Fibroblast of villous mesenchyme (primary cell): ENCODE measurements at places on chromosomes 5 and 9. TPM values are rescaled to one million over a fixed set of nuclear protein-coding genes. Genes with fewer than 3 reads are reported as not detected.

The PHYHD1 gene
- 9.9 and 11.9 TPM in 2 replicates for total RNA-seq

The RASEF gene
- 0.43 and 0.97 TPM in 2 replicates for total RNA-seq

The SHISAL2B gene
- not detected in 2 replicates for total RNA-seq

The GRIN3A gene
- total RNA-seq = not detected in 2 replicates

The TYRP1 gene
- 0.43 and 2.9 TPM in 2 replicates for total RNA-seq

The CDC20B gene
- not detected in 2 replicates for total RNA-seq

The CCNJL gene
- total RNA-seq = 0.86 and 1.3 TPM in 2 replicates

The WDR5 gene
- 19.3 and 22.0 TPM in 2 replicates for total RNA-seq

The TRIM52 gene
- total RNA-seq = 5.2 and 7.8 TPM in 2 replicates

The FRRS1L gene
- total RNA-seq = under 0.01 TPM in 1 of 2 replicates, not detected in the other

The AK8 gene
- 0.32 TPM in 1 of 2 replicates, not detected in the other for total RNA-seq

The FOXD4L4 gene
- under 0.01 TPM in 1 of 2 replicates, not detected in the other for total RNA-seq

The COL15A1 gene
- total RNA-seq = 1.7 and 19.0 TPM in 2 replicates

The CYSRT1 gene
- total RNA-seq = under 0.01 and 0.64 TPM in 2 replicates

The BSPRY gene
- not detected in 2 replicates for total RNA-seq

The LVRN gene
- under 0.01 and 0.64 TPM in 2 replicates for total RNA-seq

The STOM gene
- total RNA-seq = 118 and 168 TPM in 2 replicates

The SEMA5A gene
- 72.5 and 74.7 TPM in 2 replicates for total RNA-seq

The NR2F1-AS1 gene
- 27.6 and 30.3 TPM in 2 replicates for total RNA-seq

The PROB1 gene
- 3.9 and 4.3 TPM in 2 replicates for total RNA-seq

The LHFPL2 gene
- total RNA-seq = 35.0 and 44.1 TPM in 2 replicates

The REEP5 gene
- 47.0 and 48.8 TPM in 2 replicates for total RNA-seq

The PCDHA13 gene
- total RNA-seq = under 0.01 TPM in 2 replicates

The RMRP gene
- total RNA-seq = 103,191 and 163,599 TPM in 2 replicates

The IFNA13 gene
- total RNA-seq = not detected in 2 replicates

The PCDHA1 gene
- under 0.01 TPM in 1 of 2 replicates, not detected in the other for total RNA-seq

The AGPAT2 gene
- 31.5 and 34.5 TPM in 2 replicates for total RNA-seq

The CATSPER3 gene
- under 0.01 TPM in 1 of 2 replicates, not detected in the other for total RNA-seq

The PCDHGA2 gene
- total RNA-seq = 2.6 and 3.0 TPM in 2 replicates

The PTGES gene
- 8.7 and 16.0 TPM in 2 replicates for total RNA-seq

The SPATA6L gene
- 0.43 and 0.64 TPM in 2 replicates for total RNA-seq

The PCDHAC1 gene
- under 0.01 TPM in 2 replicates for total RNA-seq

The ANKRD33B gene
- 1.6 and 2.6 TPM in 2 replicates for total RNA-seq

The SMIM33 gene
- not detected in 2 replicates for total RNA-seq

The FBXO4 gene
- 11.2 and 14.5 TPM in 2 replicates for total RNA-seq

The WNT8A gene
- not detected in 2 replicates for total RNA-seq

The CERT1 gene
- total RNA-seq = 22.2 and 27.2 TPM in 2 replicates

The SOX30 gene
- under 0.01 TPM in 1 of 2 replicates, not detected in the other for total RNA-seq

The SLC26A2 gene
- 16.4 and 21.6 TPM in 2 replicates for total RNA-seq

The SLC6A19 gene
- total RNA-seq = not detected in 2 replicates

The TESK1 gene
- total RNA-seq = 13.0 and 13.2 TPM in 2 replicates

The LPAR1 gene
- total RNA-seq = 54.4 and 108 TPM in 2 replicates

The SLC34A3 gene
- under 0.01 TPM in 1 of 2 replicates, not detected in the other for total RNA-seq

The NTNG2 gene
- 0.86 and 1.9 TPM in 2 replicates for total RNA-seq

The WDR38 gene
- not detected in 2 replicates for total RNA-seq

The PAPPA gene
- total RNA-seq = 42.5 and 104 TPM in 2 replicates

The ABO gene
- not detected in 2 replicates for total RNA-seq

The NKD2 gene
- total RNA-seq = 2.2 and 4.2 TPM in 2 replicates
